ENCODE measurements at places on chromosomes 16 and 17. TPM values are rescaled to one million over a fixed set of nuclear protein-coding genes. Genes with fewer than 3 reads are reported as not detected.

- H3K4me1 ChIP-seq = peaks cover 22% of the 10 kb centered on the region
- no peaks in the 10 kb centered on the region for H3K36me3 ChIP-seq
- H3K27ac ChIP-seq = no peak overlapping the region
Measured at GRCh38 chr17:46152423-46152822, 40.8 kb downstream of the KANSL1 start.

DNA sequence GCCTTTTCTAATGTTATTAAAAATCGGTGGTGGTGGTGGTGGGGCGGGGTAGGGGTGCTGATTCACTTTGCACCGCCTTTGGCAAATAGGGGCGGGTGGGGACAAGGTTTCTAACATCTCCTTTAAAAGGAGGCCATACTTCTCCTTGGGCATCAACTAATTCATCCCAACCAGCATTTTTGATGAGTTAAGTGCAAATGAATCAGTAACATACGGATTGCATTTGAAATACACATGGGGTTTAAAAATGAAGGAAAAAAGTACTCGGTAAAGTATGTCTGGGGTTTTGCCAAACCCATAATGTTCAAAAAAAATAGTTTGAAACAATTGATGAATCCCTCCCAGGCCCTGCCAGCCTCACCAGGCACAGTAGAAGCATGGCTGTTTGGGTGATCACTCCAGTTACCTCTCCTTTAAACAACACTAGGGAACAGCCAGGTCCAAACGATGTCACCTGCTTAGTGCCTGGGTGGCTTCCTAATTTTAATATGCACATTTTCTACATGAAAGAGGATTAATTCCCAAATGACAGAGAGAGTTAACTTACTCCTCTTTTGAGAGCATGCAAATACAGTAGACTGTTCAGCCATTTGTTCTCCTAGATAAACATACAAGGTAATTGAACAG is 107.2 kb downstream of the ANKFN1 start:
- DNase-seq = no peak
- no peak overlapping the region for H3K4me3 ChIP-seq
- H3K4me1 ChIP-seq = no peaks in the 10 kb centered on the region
- no peak overlapping the region for H3K27ac ChIP-seq
- H3K36me3 ChIP-seq = no peaks in the 10 kb centered on the region

DNA sequence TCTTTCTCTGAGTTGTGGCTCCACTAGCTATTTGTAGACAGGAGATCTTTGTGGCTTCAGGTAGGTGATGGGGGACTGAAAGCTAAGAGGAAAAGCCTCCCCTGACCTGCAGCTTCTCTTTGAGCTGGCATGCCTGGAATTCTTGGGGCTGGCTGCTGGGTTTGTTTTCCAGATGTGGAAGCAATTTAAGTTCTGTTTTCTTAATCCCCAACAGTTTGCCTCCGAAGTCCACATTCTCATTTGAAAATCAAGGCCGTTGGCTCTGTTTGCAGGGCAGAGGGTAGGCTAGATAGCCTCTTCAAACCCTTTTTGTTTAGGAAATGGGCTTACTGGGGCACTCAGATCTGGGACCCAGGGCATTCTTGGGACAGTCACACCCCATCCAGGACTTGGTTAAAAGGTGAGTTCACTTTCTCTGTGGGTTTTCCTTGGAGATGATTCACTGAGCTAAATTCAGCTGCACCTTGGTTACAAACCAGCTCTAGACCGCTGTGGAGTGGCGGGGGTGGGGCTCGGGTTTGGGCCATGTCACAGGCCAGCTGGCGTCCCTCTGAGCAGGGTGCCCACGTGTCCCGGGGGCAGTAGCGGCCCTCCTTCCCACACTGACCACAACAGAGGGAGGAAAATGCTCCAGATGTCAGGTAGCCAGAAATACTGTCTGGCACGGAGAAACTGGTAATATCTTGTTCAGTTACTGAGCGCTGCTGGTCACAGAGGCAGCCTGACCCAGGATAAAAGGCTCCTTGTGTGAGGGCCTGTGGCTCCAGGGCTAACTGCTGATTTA is 108.5 kb downstream of the RAB11FIP4 start:
- peaks cover 10% of the 10 kb centered on the region for H3K4me1 ChIP-seq
- peak; percentile 61 for DNase-seq
- no peak overlapping the region for H3K4me3 ChIP-seq

- no peaks in the 10 kb centered on the region for H3K36me3 ChIP-seq
- peak; percentile 36 for DNase-seq
- no peaks in the 10 kb centered on the region for H3K27me3 ChIP-seq
- peaks cover 36% of the 10 kb centered on the region for H3K4me1 ChIP-seq
- peak overlapping the region; percentile 31 for H3K27ac ChIP-seq
Measured at GRCh38 chr17:38428643-38429371, 543 bp downstream of the ARHGAP23 start.

CACNG4 gene
- total RNA-seq = 1.3 TPM

Measured in astrocyte (in vitro differentiated cells and primary cell).